ENCODE measurements at places on chromosomes 1 and 21.
A peak's percentile ranks its signal among the peaks of the same experiment; 100 is the strongest.

DNA sequence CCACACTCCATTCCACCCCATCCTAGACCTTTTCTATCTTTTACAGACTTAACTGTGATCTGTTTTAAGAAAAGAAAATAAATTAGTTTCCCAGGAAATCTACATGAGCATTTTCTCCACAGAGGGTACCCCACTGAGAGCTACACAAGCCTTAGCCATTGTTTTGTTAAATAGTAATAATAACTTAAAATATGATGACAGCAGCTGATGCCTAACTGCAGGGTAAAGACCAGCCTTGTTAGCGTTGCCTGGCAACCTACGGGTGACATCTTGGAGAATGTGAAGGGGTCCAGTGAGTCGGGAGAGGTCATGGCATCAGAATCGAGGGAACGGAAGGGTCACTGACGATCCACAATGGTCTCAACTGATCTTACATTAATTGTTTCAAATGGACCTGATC, 233.2 kb upstream of the PBX1 start:
- DNase-seq: no peak

DNA sequence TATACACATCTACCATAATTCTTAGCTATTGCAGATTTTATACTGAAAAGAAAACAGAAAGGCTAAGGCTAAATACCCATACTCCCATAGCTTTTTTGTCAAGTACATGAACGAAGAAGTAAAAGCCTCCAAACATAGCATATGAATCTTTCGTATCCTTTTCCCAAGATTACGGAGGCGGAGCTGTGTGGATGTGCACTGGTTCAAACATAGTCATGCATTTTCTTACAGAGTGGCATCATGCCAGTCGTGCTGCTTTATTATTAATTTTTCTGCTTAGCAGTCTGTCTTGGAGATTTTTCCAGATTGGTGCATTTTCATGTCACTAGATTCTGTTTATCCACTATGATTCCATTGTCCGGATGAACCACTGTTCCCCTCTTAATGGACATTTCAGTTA, 118.7 kb upstream of the RUNX3 start:
- no peak for DNase-seq

DNA sequence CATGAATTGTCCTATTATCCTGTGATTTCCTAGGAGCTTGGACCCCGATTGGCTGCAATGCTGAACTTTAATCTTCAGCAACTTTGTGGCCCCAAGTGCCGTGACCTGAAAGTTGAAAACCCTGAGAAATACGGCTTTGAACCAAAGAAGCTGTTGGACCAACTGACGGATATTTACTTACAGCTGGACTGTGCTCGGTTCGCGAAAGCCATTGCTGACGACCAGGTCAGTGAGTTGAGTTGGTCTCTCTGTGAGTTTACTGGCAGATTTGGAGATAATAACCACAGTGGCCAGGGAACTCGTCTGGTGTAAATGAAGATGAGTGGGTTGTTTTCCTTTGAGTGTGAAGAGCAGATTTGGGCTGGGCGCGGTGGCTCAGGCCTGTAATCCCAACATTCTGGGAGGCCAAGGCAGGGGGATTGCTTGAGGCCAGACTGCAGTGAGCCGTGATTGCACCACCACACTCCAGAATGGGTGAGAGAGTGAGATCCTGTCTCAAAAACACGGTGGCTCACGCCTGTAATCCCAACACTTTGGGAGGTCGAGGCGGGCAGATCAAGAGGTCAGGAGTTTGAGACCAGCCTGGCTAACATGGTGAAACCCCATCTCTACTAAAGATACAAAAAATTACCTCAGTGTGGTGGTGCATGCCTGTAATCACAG, 39.1 kb upstream of the KIF1B start:
- no peak for DNase-seq

- no peak for DNase-seq
These were observed 24.0 kb upstream of the DENND1B start for GRCh38 chr1:197799271-197799670.

DNA sequence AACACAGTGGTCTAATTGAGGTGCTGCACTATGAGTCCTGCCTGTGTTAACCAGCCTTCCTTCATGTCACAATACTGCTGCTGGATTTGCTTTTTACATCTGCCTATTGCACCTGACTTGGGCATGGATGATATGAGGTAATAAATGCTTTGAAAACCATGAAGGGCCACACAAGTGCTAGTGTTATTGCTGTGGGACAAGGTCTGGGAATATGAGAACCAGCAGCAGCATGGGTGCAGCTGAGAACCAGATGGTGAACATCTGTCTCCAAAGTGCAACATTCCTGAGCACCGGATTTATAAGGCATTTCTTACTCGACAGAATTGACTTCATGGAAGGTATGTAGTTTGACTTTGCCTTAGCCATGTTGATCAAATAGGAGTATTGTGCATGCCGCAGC, 16.6 kb downstream of the TRIM45 start:
- no peak for DNase-seq

GRCh38 chr1:59350521-59350920, 53.6 kb downstream of the FGGY start:
- no peak for DNase-seq

- no peak for DNase-seq
These were observed 140.8 kb downstream of the KAZN start for GRCh38 chr1:14739082-14739832.

DNA sequence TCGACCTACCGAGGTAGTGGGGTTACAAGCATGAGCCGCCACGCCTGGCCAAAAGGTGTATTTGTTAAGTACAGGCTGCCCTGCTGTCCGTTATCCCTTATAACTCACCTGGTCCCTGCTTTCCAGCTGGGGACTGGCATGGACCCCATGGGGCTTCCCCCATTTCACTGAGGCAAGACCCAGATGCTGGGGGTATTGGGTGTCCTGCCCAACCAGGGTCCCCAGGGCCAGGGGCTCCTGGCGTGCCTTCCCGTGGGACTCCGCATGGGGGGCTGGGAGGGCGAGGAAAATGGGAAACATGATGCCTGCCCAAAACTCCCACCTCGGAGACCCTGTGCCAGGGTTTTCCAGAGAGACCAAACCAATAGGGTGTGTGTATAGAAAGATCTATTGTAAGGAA, 64.4 kb downstream of the FAAP20 start:
- no peak for DNase-seq

GRCh38 chr1:166113031-166113430, 53.8 kb downstream of the FAM78B start:
- DNase-seq: peak; percentile 52

DNA sequence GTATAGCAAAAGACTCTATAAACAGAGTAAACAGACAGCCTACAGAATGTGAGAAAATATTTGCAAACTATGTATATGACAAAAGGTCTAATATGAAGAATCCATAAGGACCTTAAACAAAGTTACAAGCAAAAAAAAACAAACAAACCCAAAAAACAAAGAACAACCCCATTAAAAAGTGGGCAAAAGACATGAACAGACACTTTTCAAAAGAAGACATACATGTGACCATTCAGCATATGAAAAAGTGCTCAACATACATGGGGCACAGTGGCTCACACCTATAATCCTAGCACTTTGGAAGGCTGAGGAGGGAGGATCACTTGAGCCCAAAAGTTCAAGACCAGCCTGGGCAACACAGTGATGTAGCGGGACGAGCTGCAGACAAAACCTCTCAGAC, 17.9 kb upstream of the OR2B11 start:
- no peak for DNase-seq

- DNase-seq: no peak
These were observed 643.3 kb downstream of the NPHP4 start for GRCh38 chr1:5348732-5349465.

DNA sequence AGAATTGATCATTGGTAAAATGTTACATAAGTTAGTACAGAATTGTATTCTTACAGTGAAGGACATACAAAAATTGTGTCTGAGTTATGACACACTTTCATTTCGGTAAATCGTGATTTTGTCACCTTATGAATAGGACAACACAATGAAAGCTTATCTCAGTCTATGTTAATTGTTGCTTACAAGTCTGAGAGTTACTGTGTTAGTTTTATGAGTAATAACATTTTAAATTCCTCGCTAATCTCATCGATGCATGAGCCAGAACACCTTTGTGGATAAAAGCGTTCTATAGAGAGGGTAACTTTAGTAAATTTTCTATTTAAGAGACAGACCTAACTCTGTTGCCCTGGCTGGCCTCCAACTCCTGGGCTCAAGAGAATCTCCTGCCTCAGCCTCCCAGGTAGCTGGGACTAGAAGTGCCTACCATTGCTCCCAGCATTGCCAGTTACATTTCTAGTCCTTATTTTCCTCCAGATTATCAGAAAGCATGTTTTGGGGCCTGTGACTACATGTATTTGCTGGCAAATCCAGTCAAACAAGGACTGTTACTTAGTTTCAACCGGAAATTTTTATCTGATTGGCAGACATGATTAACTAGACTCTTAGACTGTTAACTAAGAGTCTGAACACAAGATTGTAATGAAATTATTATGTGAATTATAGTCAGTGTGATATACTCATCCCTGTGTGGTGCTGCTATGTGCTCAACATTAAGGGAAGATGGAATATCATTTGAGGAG, 3.0 kb downstream of the PRRC2C start:
- DNase-seq: no peak

DNA sequence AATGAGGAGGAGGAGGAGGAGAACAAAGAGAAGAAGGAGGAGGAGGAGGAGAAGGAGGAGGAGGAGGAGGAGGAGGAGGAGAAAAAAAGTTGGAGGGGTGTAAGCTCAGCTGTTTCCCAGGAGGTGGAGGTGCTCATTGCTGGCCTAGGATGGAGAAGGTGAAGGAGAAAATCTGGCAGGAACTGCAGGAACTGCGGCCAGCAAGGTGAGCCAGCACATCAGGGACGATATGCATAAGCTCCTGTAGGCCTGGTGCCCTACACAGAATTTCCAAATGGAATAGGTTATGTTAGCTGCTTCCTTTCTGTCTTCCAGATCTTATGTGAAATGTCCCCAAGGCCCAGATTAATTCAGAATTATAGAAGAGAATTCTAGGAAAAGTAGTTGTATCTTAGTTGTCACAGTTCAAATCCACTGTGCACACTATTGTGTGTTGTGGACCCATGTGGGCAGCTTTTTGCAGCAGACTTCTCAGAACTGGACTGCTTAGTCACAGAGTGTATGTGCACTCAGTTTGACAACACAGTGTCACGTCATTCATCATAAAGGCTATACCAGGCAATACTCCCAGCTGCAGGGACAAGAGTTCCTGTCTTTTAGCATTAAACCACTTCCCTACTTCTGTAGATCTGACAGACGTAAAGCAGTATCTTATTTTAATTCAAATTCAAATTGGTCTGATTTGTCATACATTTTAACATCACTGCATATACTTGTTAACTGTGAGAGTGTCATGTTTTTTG, 303.7 kb downstream of the HLX start:
- no peak for DNase-seq

- DNase-seq: no peak
These were observed 16.4 kb upstream of the KCNK1 start for GRCh38 chr1:233597489-233597901.

DNA sequence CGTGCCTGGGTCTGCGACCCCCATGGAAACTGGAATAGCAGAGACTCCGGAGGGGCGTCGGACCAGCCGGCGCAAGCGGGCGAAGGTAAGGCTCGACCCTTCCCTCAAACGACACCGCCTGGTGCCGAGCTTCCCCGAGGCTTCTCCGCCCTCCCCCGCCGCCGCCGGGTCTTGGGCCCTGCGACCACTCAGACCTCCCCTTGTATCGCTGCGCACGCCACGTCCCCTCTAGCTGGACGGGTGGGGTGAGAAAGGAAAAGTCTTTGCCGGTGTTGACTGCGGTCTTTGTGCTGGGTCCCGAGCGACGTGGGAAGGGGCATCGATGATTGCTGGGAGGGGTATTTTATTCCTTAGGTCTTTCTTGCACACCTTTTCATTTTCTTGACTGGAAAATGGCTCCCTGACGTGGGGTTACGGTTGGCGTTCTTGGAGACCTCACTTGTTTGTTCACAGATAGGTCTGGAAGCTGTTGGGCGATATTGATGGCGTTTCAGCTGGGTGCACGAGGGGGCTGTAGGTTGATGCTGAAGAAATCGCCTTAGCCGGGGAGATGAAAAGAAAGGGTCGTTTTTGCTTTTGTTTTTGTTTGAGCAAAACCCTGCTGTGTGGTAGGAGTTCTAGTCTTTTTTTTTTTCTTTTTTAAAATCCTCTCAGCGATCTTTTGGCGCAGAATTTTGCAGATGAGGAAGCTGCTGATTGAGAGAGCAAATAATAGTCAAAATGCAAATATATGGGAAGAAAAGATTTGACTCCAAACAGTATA, 776 bp downstream of the KDM1A start:
- no peak for DNase-seq

GRCh38 chr21:31072533-31072932, 34.3 kb upstream of the KRTAP19-8 start:
- no peak for DNase-seq

- DNase-seq: no peak
These were observed 179.4 kb downstream of the PRDM16 start for GRCh38 chr1:3248155-3249141.

DNA sequence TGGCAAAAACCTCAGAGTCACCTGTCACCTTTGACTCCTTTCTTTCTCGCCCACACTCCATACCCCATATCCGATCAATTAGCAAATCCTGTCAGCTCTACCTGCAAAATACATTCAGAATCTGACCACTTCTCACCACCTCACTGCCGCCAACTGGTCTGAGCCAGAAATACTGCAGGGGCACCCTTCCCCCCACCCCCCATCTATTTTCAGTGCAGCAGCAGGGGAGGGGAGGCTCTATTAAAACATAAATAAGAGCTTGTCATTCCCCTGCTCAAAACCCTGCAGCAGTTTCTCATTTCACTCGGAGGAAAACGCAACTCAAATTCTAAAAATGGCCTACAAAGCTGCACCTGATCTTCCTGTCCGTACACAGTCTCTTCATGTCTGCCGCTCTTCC, 3.9 kb downstream of the PKLR start:
- DNase-seq: no peak

- DNase-seq: no peak
These were observed 432.9 kb downstream of the PLA2G4A start for GRCh38 chr1:187261637-187262036.

Data from vagina (tissue), 2 donors.